Globus pallidus (tissue), 1 donor: ENCODE measurements at places on chromosomes 1 and 21.

GRCh38 chr1:165695031-165695430 lies 3.3 kb downstream of the ALDH9A1 start:
- peak; percentile 24 for DNase-seq

GRCh38 chr21:42080788-42081083 lies 9.6 kb downstream of the UMODL1 start:
- no peak for DNase-seq

GRCh38 chr1:109876617-109877316 lies 33.9 kb upstream of the CSF1 start:
- no peak for DNase-seq

DNA sequence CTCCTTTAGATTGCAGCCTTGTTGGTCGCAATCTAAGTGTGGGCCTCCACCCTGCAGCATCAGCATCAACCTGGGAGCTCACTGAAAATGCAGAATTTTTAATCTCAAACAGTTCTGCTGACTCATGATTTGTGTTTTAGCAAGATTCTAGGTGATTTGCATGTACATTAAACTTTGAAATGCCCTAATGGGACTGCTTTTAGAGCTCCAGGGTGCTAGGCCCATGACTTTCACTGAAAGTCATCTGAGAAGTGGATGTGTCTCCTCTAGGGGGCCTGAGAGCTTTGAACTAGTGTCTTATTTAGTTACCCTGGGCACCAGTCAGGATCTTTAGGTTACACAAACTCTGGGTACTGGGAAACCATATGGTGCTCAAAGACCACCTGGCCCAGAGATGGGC lies 9.0 kb downstream of the TRIM67 start:
- DNase-seq: no peak

GRCh38 chr21:31564439-31564838 lies 95.1 kb upstream of the SOD1 start:
- DNase-seq: no peak
